Left ventricle myocardium superior (tissue), 1 donor: ENCODE measurements at places on chromosomes 11 and 22.

DNA sequence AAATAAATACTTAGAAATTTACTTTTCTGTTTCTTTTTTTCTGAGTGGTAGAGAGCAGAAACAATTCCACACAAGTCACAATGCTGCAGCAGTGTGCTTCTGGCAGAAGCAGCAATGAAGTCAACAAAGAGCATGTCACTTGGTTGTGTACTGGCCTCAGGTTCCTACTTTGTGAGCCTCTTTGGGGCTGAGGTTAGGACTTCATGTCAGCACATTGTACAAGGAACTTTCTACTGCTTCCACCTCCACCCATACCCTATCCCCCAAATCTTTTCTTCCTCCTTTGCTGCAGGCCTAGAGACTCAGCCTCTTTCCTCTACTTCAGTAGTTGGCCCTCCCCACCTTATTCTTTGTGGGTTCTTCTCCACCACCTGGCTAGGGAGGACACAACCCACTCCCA is 252.7 kb upstream of the PITPNB start:
- no peak for DNase-seq

GRCh38 chr11:35531246-35531645 is 5.8 kb upstream of the PAMR1 start:
- DNase-seq: no peak

DNA sequence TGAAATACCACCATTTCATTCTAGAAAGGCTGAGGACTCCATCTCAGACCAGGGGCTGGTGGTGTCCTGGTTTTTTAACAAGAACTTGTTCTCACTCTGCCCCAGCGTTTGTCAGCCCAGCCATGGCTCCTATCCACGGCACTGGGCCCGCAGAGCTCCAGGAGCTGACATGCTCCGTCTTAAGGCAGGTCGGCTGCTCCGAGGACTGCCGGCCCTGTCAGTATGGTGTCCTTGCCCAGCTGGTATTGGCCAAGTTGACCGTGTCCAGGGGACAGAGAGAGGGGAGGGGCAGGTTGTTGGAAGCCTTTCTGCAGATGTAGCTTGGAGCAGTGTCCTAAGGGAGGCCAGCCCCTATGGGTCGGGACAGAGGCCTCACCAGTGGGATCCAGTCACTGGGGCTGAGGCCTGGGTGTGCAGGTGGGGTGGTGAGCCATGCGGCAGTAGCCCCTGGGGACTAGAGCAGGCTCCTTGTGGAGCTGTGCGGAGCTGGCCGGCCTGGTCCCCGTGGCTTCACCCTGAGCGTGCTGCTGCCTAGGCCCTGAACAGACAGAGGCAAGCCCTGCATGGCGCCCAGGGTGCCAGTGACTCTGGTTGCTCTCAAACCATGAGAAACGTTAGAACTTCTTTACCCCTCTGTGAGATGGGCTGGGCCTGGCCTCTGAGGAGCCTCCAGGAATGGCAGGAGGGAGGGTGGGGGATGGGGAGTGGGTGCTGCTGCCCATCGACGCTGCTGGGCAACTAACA is 39.9 kb upstream of the KCNQ1OT1 start:
- peak; percentile 28 for DNase-seq

DNA sequence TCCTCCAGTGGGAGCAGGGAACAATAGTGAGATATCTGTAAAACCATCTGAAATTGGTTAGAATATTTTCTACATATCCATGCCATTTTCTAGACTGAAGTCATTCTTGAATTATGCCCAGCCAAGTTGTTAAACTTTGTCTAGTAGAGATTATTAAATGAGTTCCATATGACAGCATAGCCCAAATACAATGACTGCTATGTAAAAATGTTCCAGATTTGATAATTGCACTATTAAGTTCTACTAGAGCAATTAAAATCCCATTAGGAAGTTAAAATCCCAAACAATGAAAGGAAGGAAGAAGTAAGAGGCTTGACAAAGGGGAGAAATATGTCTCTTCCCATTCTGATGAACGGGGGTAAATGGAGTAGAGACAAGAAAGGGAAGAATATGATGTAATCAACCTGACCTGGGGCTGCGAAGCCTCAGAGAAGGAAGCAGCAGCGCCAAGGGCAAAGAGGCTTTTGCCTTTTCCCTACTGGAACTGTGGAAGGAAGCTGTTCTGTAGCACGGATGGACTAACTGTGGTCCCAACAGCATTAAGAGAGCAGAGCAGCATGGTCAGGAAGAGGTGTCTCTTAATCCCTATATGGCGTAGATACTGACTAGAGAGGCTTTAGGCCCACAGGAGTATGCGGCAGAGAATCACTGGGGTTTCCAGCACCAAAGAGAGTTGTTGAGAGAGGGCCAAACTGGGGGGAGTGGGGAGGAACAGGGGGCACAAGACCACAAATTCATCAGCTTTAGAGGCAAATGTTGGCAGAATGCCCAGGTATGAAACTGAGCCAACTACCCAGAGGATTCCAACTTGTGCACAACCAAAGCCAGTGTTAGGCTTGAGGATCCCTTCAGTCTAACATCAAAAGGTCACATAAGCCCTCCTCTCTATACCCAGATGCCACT is 26.7 kb downstream of the RRP8 start:
- DNase-seq: no peak

- DNase-seq: peak; percentile 33
Observed at GRCh38 chr22:33726294-33726734, 194.0 kb downstream of the LARGE1 start.

- DNase-seq: no peak
Observed at GRCh38 chr11:12066056-12066798, 44.2 kb upstream of the MICAL2 start.
